Fibroblast of the aortic adventitia (primary cell): ENCODE measurements at places on chromosomes 3 and 15. TPM values are rescaled to one million over a fixed set of nuclear protein-coding genes. Genes with fewer than 3 reads are reported as not detected.

ULK3 gene
- 15.1 and 17.7 TPM in 2 replicates for total RNA-seq

MAGEF1 gene
- 16.8 and 20.1 TPM in 2 replicates for total RNA-seq

BHLHE40 gene
- 22.9 and 36.1 TPM in 2 replicates for total RNA-seq

ARRDC4 gene
- 6.2 and 18.3 TPM in 2 replicates for total RNA-seq

BMF gene
- 2.3 and 10.6 TPM in 2 replicates for total RNA-seq

ATP13A5 gene
- total RNA-seq, result not detected in 2 replicates

DUOXA2 gene
- not detected in 2 replicates for total RNA-seq
